ENCODE measurements at places on chromosomes 6 and 20.

DNA sequence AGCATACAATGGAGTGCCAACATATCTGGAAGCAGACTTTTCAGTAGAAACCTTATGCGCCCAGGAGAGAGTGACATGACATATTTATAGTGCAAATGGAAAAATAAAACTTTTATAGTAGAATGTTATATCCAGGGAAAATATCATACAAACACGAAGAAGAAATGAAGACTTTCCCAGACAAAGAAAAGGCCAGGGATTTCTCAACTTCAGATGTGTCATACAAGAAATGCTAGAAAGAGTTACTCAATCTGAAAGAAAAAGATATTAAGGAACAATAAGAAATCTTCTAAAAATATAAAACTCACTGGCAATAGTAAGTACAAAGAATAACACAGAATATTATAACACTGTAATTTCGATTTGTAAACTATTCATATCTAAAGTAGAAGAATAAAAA is 1269.3 kb downstream of the GRIK2 start:
- no peak for DNase-seq

DNA sequence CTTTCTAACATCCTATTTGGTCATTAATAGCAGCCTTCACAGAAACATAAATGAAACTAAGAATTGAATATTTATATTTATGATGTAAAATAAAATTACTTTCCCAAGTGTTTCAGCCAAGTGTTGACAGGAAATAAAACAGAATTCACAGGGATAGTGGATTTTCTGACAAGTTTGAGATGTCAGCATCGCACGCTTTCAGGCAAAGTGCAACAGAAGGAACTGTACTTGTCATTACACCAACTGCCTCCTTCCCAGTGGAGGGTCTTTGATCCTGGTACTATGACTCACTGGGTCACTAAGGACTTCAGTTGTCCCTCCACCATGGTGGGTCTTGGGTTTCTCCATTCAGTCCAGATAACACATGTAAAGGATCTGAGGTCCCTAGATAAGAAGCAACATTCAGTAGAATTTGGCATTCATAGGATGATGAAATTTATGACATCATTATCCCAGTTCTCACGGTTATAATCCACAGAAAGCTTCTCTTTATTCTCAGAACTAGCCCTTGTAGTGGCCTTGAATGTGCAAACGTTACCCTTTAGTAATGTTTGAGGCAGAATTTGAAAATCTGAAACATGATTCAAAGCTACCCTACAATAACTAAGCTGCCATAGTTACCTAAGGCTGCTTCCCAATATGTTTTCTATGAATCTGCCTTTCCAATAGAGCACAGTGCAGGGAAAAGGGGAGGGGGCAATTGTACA is 3.8 kb upstream of the TNFAIP3 start:
- DNase-seq: no peak

DNA sequence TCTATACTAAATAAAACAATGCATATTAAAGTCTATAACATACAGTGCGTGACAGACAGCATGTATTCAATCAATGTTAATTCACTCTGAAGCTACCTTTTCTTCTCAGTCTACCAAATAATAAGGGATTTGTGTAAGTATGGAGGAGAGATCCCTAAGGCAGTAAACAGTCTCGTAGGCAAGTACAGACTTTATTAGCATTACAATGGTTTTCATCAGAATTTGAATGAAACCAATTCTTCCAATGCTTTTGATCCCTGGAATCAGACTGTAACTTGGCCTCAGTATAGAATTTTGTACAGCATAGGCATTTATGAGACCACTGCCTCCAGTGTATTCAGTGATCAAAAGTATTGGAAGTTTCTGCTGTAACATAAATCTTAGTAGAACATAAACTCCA is 19.5 kb downstream of the LYRM4 start:
- no peak for DNase-seq

- DNase-seq: no peak
These were observed 505.8 kb downstream of the DOK5 start for GRCh38 chr20:54981175-54981574.

DNA sequence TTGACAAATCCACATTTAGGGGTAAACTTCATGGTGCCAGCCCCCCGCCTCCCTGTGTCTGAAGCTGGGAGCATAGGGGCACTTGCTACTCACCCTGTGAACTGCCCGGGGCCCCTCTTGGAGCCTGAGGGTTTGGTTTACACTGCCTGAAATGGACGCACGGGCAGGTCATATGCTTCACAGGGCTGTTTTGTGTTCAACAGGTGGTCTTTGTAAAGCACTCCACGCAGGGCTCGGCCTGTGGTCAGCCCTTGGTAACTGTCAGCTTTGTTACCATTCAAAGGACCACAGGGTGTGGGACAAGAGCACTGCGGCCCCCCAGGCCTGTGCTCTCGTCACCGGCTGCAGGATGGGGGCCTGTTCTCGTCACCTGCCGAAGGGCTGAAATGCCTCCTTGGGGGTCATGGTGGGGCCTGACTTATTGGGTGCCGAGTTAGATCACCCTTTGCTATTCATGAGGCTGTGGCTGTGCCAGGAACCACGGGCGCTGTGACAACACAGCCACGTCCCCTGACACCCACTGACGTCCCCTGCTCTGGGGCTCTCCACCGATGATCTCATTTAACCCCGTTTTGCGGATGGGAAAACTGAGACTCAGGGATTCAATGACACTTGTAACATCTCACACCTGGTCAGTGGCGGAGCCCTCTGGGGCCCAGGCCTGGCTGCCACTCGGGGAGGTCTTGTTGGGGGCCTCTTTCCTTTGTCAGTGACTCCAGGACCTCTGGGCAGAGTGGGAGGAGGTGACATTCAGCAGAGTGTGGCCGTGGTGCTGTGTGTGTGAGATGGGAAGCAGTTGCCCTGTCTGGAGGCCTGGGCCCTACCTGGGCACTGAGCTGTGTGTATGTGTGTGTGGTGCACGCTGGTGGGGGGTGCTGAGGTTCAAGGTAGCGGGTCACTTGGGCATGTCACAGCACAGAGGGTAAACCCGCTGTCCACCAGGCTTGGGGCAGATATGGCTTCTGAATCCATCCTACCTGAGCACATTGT is 24.9 kb downstream of the ZBP1 start:
- no peak for DNase-seq

DNA sequence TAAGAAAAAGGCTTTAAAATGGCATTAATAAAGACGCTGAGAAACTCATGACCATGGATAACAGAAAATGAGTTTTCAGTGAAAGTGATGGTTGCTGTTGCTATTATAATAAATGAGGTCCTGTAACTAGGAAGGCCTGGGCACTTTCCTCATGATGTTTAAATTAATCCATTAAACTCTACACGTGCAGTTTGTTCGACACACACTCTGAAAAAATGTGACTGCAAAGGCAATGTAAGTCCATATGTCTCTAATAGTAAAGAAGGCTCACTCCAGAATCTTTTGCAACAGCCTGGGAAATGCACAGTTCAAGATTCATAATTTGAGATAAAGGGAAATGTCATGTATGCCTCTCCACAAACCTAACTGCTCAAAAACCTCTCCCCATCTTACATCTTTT is 153.4 kb downstream of the COL12A1 start:
- no peak for DNase-seq

DNA sequence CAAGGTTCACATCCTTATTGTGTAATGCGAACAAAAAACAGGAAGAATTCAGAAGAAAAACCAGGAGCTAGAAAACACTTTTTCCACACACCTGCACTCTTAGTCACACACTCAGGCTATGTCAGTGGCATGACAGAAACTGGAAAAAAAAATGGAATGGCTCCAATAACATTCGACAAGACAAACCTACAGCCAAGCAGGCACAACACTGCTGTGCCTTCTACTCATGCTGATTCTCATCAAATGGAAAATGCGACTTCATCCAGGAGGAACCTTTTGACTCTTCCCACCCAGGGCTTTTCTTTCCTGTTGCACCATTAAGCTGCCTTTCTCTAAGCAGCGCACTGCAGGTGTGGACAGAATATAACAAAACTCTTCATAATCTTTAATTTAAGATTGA is 163.2 kb upstream of the BTBD3 start:
- DNase-seq: no peak

DNA sequence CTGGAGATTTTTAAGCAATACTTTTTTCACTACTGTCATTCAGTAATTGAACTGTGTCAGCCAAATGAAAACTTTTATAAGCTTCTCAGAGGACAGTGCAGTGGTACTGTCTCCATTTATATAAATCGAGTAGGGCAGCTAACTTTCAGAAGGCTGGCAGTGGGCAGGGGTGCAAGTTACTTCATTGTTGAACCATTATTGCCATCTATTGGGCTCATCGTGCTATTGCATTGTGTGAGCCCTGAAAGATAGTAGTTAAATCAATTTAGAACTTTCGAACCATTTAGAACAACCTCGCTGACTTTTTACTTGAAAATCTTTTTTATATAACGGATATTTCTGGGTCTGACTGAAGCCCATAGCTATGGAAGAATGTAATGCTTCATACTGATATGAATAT is 347.8 kb upstream of the PLCB4 start:
- peak; percentile 52 for DNase-seq

DNA sequence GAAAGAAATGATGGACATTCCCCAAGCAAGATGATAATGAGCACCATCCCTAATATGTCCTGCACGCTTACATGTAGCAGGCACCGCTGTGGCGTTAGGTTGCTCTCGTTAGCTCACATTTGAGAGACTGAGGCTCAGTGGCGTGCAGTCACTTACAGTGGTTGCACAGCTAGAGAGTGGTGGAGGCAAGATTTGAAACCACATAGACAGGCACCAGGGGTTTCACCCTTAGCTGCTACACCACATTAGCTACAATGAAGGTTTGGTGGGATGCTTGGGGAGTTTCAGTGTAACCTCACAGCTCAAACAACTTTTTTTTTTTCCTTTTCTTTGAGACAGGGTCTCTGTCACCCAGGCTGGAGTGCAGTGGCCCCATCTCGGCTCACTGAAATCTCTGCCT is 3.7 kb downstream of the COX4I2 start:
- no peak for DNase-seq

GRCh38 chr20:51732096-51732791 is 35.9 kb downstream of the ATP9A start:
- no peak for DNase-seq

DNA sequence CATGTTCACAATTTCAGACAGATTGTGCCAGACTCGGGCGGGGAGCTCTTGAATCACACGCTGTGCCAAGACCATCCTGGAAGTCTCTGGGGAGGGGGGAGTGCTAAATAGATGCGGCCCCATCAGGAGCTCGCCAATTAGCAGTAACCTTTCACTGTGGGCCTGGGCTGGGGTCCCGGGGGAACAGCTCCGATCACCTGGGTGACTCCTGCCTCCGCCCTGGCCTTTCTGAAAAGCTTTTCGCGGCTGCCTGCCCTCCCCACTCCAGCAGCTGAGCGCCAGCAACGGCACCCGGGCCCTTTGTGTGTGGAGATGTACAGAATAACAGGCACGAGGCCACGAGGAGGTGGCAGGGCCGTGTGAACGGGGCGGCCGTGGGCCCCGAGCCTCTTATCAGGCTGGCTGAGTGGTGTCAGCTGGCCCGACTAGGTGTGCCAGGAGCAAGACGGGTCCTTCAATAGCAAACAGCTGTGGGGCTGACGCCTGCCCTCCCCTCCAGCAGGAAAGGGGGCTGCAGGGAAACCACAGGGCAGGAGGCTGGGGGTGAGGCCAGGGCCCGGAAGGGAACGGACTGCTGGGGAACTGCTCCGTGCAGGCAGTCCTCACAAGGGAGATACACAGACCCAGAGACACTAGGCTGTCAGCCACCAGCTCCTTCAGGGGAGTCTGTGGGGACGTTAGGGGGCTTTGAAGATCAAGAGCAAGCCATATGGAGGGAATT is 56.8 kb downstream of the NOL4L start:
- no peak for DNase-seq

Measured in SJSA1 (cell line).